H9 (cell line): ENCODE measurements at places on chromosomes 7 and 10.

- DNase-seq, result no peak
Measured at GRCh38 chr10:13743101-13743693, 156.4 kb downstream of the PRPF18 start.

- DNase-seq, result no peak
Measured at GRCh38 chr7:27606270-27607209, 56.1 kb downstream of the HIBADH start.

DNA sequence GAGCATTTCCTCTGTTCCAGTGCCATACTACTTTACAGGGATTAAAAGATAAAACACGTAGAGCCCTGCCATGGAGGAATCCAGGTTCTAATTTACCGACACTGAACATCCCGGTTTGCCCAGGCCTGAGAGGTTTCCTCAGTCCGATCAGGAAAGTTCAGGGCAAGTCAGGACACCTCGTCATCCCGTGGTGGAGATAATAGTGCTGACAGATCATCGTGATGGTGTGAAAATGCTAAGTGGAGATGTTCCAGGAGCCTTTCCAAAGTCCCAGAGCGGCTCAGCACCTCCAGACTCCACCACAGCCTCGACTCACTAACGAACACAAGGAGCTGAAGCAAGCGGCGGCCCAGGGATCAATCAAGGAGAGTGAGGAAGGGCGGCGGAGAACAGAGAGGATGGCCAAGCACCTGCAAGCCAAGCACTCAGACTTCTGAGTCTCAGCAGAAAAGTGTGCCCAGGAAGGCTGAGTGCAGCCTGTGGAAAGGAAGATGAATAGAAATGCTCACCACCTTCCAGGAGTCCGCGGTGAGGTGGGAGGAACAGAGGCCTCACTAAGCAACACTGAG lies 103.7 kb upstream of the VWC2 start:
- DNase-seq, result no peak

DNA sequence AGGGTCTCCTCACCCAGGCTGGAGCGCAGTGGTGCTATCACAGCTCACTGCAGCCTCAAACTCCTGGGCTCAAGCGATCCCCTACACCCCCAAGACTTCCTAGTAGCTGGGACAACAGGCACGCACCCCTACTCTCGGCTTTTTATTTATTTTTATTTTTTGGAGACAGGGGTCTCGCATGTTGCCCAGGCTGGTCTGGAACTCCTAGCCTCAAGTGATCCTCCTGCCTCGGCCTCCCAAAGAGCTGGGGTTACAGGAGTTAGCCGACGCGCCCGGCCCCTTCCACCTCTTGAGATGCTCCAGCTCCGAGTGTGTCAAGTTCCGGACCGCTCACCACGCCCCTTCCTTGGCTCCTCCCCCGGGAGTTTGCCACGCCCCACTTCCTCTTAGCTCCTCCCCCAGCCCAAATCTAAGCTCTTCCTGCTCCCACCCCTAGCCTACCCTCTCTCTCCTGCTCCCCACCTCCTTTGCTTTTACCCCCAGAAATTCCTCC lies 6.3 kb downstream of the NAT16 start:
- peak; percentile 90 for DNase-seq

DNA sequence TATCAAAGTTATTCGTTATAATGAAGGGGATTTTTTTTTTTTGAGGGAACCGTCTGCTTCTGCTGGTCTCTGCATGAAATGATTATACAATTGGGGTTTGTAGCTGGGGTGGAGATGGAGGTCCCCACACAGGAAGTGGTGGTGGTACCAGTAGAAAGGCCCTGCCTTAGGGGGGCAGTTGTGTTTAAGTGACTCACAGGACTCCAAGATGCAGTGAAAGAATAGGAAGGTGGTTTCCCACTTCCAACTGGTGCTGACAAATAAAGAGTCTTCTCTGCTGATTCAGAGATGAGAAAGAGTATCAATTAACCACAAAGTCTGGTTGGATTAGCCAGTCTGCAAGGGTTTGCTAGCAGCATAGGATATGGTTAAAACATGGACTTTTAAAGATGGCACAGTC lies 376.0 kb downstream of the SORCS3 start:
- DNase-seq, result no peak

DNA sequence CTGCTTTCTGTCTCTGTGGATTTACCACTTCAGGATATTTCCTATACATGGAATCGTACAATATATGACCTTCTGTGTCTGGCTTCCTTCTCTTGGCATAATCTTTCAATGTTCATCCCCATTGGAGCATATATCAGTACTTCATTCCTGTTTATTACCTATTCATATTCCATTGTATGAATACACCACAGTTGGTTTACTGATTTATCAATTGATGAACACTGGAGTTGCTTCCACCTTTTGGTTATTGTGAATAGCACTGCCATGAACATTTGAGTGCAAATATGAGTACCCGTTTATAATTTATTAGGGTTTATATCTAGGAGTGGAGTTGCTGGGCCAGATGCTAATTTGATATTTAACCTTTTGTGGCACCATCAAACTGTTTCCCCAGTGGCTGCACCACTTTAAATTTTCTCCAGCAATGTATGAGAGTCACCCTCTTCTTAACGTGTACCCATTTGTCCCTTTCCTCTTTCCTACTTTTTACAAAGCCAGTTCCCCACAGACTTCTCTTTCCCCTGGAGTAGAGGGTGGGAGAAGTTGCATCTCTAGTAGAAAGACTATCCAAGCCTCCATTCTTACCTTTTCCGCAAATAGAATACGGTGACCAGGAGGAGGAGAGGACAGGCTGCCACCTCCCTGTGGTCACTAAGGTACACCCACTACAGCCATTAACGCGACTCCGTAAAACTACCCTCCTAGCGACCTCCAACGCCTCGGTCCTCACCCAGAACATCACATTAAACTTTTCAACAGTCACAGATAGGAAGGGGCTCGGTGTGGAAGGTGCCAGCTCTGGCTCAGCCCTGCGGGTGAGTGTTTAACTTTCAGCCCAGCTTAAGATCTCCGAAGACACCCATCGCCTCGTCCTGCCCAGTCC lies 25.6 kb downstream of the SCD start:
- DNase-seq, result no peak

- no peak for DNase-seq
Measured at GRCh38 chr10:102613286-102613685, 31.0 kb upstream of the TRIM8 start.

- no peak for DNase-seq
Measured at GRCh38 chr7:45910855-45911254, 10.2 kb downstream of the IGFBP3 start.

DNA sequence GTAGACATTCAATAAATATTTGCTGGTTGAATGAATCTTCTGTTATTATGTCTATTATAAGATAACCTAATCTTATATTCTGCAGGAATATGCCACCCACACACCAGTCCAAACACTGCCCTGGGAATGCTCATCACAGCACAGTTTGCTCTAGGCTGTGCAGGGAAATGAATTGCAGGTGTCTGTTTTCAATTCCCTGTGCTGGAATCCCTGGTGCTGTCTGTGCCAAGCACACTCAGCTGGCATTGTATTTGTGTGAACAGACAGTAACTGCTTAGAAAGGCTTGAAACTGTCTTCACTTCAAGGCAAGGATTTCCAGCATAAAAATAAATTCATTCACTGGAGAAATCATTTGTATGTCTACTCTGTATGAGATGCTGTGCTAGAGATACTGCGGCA lies 20.2 kb downstream of the ATOH7 start:
- DNase-seq, result no peak

DNA sequence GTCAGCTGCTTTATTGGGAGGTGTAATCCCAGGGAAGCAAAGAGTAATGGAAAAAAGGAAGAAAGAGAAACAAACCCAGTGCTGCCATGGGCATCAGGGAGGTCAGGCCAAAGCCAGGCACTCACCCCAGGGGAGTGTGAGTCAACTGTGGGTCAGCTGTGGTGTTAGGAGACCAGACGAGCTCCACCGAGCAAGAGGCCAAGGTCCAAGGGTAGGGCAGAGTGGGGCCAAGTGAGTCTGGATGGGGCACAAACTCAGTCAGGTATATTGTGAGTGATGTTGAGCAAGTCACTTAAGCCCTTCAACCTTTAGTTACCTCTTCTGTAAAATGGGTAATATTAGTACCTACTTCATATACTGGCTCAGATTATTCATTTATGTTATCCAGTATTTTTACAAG lies 30.4 kb upstream of the CDK13 start:
- DNase-seq, result no peak

DNA sequence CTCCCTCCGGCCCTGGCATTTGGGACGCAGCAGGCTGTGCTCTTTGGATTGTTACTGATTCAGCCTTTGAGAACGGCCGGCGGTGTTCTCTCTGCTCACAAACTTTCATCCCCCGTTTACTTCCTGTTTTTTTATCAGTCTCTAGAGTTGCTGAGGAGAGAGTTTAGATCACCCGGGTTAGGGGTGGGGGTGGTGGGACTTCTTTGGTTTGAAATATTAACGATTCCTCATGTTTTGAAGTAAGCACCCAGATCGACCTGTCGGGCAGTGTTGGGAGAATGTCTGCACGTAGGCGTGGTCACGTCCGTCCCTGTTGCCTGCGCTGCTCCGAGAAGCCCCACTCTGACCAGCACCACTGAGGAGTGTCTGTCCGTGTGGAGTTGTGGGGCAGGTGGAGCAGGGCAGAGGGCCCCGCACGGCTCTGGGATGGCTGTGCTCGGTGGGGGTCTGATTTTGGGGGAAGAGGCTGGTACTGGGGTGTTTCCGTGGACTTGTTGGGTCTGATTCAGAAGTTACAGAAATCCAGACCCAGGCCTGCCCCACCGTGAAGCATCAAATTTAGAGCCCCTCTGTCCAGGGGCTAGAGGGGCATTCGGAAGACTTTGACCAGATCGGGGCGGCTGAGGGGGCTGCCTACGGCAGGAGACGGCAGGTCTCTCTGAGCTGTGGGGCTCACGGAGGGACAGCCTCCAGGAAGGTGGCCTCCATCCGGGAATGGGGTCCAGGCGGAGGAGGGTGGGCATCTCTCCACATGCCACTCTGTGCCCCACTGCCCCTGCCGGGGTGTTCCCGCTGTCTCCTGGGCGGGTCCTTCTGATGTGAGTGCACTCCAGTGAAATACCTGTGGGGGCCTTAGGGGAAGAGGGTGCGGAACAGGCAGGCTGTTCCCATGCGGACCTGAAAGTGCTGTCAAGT lies 7.4 kb downstream of the INPP5A start:
- DNase-seq, result no peak

DNA sequence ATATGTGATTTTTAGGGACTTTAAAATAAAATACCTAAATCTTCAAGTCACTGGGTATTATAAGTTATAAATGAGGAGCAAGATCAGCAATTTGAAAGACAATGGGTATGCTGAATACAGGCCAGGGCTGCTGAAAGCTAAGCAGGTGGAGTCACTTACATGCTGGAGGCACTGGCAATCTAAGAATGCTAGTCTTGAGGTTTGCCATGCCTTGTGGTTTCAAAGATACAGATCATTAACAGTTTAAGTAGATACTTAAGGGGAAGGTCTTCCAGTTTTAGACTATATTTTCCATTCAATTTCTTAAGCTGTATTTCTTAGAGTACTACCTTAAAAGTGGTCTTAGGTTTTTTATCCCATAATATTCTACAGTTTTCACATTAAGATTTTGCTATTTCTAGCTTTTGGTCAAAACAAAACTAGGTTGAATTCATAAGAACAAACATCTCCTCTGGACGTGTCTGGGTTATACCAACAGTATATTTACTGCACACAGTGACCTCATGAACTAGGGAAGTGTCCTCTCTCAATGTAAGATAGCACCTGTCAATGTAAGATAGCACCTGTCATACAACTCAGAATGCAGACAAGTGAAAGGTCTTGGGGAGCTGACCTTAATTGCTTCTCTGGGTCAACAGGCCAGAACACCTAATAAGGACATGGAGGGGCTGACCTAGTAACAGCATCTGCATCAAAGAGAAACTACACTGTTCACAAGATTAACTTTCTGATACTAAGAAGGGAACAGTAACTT lies 2.0 kb downstream of the SRI start:
- DNase-seq, result no peak

DNA sequence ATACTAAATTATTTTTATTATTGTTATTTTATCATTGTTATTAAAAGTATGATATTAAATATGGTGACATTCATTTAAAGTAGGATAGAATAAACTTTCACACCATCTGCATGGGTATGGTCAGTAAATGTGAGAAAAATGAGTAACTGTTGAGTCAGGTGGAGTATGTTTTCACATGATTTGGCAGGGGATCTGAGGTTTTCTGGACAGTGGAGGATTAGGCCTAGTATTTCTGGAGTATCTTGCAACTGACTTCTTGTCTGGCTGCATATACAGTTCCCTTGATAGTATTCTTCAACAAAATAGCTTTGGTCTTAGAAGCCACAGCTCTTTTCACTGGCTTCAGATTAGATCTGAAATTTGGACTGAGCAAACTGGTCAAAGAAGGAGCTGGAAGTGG lies 54.5 kb downstream of the GBF1 start:
- DNase-seq, result no peak

GRCh38 chr7:116249969-116250553 lies 39.7 kb downstream of the TES start:
- DNase-seq, result peak; percentile 45

- peak; percentile 95 for DNase-seq
Measured at GRCh38 chr10:79487296-79488194, 24.8 kb upstream of the EIF5AL1 start.

- peak; percentile 84 for DNase-seq
Measured at GRCh38 chr10:27240212-27241009, at the start of gene ACBD5. Gene ACBD5, minus strand, starts transcription at chr10:27240797. Its CDS starts 109 bp downstream, at chr10:27240688.

DNA sequence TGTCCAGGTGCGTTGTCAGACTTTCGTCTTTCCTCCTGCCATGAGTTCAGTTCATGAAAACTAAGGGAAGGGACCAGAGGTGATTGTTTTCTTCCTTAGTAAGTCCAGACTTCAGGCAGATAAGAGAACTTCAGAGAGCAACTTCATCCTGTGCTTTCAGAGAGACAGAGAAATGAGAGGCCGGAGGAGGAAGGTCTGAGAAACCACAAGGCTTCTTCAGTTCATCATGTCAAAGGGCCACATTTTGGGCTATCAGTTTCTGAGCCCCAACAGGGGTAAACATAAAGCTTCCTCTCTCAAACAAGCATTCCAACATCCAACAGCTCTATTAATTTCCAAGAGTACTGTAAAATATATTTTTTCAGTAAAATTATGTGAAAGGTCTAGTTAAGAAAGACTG lies 668.4 kb upstream of the NRP1 start:
- DNase-seq, result no peak

DNA sequence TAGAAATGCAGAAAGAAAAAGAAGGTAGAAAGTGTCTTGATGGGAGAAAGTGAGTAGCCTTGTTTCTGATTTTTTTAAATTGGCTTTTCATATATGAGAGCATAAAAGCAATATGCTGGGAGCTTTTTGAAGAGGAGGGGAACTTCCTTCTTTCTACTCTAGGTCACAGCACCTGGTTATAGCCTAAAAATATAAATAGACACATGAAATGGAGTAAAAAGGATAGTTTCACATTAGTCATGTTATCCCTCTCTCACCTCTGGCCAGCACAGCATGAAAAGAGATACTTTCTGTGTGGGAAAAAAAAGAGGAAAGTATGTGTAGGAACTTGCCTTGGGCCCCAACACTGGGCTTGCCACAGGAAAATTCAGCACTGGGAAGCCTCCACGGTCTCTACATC lies 292.2 kb upstream of the ZWINT start:
- no peak for DNase-seq

GRCh38 chr7:20238754-20239324 lies 21.7 kb upstream of the MACC1 start:
- no peak for DNase-seq

- no peak for DNase-seq
Measured at GRCh38 chr7:75842836-75843446, 29.3 kb upstream of the CCL24 start.
